ENCODE measurements at places on chromosomes 16 and 17.
A peak's percentile ranks its signal among the peaks of the same experiment; 100 is the strongest.

- no peak for DNase-seq
These were observed 159.5 kb upstream of the RPL38 start for GRCh38 chr17:74043976-74044375.

- DNase-seq: no peak
These were observed 1.9 kb downstream of the RILP start for GRCh38 chr17:1647802-1648171.

GRCh38 chr16:86485746-86486145, 24.6 kb upstream of the FOXF1 start:
- no peak for DNase-seq

DNA sequence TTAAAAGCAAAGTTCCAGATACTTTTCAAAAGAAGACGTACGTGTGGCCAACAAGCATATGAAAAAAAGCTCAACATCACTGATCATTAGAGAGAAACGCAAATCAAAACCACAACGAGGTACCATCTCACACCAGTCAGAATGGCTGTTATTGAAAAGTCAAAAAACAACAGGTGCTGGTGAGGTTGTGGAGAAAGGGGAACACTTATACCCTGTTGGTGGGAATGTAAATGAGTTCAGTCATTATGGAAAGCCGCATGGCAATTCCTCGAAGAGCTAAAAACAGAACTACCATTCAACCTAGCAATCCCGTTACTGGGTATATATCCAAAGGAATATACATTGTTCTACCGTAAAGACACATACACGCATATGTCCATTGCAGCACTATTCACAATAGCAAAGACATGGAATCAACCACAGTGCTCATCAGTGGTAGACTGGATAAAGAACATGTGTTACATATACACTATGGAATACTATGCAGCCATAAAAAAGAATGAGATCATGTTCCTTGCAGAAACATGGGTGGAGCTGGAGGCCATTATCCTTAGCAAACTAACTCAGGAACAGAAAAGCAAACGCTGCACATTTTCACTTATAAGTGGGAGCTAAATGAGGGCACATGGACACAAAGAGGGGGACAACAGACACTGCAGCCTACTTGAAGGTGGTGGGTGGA, 31.1 kb upstream of the DNAH17 start:
- no peak for DNase-seq

DNA sequence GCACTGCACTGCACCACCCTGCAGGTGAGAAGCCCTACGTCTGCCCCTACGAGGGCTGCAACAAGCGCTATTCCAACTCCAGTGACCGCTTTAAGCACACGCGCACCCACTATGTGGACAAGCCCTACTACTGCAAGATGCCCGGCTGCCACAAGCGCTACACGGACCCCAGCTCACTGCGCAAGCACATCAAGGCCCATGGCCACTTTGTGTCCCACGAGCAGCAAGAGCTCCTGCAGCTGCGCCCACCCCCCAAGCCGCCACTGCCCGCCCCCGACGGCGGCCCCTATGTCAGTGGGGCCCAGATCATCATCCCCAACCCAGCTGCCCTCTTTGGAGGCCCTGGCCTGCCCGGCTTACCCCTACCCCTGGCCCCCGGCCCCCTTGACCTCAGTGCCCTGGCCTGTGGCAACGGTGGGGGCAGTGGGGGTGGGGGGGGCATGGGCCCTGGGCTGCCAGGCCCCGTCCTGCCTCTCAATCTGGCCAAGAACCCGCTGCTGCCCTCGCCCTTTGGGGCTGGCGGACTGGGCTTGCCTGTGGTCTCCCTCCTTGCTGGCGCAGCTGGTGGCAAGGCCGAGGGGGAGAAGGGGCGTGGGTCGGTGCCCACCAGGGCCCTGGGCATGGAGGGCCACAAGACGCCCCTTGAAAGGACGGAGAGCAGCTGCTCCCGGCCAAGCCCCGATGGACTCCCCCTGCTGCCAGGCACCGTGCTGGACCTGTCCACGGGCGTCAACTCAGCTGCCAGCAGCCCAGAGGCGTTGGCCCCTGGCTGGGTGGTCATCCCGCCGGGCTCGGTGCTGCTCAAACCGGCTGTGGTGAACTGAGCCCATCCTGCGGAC, 14.2 kb downstream of the PAM16 start:
- no peak for DNase-seq

- DNase-seq: peak; percentile 69
These were observed 30.1 kb upstream of the TNFRSF13B start for GRCh38 chr17:17001874-17002520.

DNA sequence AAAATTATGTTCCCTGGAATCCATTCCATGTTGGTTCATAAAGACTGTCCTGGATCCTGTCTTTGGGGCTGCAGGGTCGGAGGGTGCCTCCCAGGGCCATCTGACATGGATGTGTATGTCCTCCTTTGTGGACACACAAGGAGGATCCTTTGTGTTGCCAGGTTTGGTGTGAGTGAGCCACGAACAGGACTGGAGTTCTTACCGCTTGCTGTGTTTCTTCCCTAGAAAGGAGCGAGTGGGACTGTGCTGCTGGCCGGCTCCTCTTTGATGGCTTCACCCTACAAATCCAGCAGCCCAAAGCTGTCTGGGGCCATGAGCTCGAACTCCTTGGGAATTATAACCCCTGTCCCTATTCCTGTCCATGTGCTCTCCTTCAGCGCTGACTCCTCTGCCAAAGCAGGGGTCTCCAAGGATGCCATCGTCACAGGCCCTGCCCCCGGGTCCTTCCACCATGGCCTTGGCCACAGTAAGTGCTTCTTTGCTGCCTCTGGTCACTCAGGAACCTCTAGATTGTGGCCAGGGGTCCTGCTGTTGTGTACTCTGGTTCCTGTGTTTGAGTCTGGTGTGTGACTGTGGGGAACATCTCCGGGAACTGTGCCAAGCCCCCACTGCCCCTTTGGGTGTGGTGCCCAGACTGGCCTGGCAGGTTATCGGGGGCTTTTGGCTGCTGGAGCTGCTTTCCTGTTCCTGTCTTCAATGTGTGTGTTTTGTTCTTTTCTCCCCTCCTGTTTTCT, 29.5 kb downstream of the UBN1 start:
- no peak for DNase-seq

DNA sequence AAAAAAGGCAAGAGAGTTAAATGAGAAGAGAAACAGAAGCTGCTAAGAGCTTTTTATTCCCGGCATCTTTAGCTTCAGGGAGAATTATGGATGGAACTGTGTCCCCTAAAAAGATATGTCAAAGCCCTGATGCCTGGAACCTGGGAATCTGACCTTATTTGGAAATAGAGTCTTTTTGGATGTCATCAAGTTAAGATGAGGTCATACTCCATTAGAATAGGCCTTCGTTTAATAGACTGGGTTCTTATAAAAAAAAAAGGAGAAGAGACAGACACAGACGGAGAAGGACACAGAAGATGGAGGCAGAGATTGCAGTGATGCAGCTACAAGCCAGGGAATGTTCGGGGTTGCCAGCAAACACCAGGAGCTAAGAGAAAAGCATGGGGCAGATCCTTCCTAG, 24.6 kb downstream of the CACNG4 start:
- no peak for DNase-seq

DNA sequence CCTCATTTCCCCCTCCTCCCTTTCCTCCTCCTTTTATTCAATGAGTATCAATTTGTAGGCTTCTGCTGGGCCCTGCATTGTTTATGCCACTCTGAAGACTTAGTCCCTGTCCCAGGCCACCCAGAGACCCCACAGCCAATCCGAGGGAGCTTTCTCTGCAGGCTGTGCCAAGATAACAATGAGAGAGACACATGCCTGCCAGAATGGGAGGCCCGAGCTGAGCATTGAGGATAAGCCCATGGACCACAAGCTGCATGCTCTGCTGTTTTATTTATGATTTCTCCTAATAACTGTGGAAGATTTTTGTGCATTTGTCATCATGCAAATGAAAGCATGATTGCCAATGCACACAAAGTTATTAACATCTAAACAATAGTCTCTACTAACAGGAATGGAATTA, 3.0 kb downstream of the RCVRN start:
- DNase-seq: no peak

- no peak for DNase-seq
These were observed 44.6 kb downstream of the SOX8 start for GRCh38 chr16:1026057-1026783.

- no peak for DNase-seq
These were observed 7.0 kb upstream of the GAN start for GRCh38 chr16:81307770-81308169.

DNA sequence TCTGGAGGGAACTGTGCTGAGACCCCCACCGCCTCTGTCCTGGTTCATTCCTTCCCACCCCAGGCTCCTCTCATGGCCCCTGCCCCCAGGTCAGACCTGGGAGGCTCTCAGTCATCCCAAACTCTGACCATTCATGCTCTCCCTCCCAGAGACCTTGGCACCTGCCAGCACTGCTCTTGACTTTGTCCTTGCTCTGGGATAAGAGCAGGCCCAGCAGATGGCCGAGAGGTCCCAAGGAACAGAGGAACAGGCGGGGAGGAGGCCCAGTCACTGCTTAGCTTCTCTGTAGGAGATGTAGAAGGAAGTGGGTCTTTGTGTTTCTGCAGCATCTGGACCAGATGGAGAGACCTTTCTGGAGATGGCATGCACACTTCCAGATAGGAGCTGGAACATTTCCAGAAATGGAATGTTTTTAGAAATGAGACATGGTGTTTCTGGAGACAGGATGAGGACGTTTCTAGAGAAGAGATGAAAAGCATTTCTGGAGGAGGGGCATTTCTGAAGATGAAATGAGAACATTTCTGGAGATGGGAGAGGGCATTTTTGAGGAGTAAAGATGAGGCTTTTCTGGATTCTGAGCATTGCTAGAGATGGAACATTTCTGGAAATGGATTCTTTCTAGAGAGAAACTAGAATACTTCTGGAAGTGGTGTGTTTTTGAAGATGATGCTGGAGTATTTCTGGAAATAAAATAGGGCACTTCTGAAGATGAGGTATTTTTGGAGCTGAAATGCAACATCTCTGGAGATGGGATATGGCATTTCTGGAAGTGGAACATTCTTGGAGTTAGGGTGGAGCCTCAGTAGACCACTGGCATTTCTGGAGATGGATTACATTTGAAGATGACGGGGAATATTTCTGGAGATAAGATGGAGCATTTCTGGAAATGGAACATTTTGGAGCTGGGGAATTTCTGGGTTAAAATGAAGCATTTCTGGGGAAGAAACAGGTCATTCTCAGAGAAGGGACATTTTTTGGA, 55.2 kb downstream of the RAI1 start:
- DNase-seq: peak; percentile 50

- DNase-seq: peak; percentile 82
These were observed 18.8 kb upstream of the GAA start for GRCh38 chr17:80082403-80083135.

DNA sequence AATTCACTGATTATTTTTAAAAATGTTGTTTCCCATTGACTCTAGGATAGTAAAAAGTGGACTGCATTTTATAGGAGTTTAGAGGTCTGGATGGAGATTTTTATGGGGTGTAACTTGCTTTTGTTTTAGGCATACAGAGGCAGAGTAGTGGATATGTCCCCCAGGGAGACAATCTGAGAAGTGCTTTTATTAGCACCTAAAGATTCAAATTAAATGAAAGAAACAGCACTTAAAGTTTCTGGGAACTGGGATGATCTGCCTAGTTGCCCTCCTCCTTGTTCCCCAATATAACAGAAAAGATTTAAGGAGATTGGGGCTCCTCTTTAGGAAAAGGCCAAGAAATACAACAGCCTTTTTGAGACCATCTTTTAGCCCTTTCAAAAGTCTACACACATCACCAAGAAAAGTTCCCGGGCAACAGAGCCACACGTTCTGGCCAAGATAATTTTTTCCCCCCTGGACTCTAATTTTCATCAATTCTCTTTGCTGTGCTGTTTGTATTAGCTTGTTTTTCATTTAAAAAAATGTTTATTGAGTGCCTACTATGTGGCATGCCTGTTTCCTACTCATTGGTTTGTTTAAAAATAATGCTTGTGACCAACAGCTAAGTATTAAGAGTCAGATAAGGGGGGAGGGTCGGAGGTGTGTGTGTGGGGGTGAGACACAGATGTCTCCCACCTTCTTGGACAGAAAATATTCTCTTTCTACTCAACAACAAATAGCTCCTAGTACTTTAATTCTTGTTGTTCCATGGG, 2.5 kb upstream of the IGF2BP1 start:
- DNase-seq: no peak

- peak; percentile 34 for DNase-seq
These were observed 64.1 kb upstream of the LGALS9 start for GRCh38 chr17:27566671-27567562.

GRCh38 chr17:37671824-37672547, 28.7 kb upstream of the DDX52 start:
- peak; percentile 95 for DNase-seq

DNA sequence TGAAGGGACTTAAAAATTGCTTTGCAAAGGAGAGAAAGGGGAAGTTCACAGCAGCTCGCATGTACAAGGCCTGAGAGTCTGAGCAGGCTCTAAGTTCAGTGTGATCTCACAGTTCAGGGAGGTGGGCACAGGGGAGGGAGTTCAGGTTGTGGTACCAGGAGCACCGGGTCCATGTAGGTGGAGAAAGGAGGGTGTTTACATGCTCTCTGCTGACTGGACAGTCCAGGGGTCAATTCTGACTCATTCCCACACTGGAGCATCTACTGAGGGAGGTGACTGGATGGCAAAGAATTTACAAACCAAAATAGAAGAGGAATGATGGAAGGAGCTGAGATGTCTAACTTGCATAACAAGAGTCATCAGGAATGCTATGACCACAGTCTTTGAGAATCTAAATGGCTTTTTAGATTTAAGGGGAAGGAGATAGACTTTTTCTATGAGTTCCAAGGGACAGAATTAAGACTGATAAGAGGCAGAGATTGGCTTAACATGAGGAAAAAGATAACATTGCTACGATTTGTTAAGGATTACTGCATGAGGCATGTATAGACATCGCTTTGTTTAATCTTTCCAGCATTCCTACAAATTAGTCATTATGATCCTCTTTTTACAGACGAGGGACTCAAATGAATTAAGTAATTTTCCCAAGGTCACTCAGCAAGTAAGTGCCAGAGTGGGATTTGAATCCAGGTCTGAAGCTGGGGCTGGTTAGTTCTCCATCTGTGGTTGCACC, 29.9 kb downstream of the MIS12 start:
- peak; percentile 84 for DNase-seq

GRCh38 chr16:14070877-14071575, at the start of gene MRTFB:
MRTFB (plus strand) TSS chr16:14071319; CDS start chr16:14140607, 69,288 bp downstream.
- peak; percentile 67 for DNase-seq

GRCh38 chr16:53129281-53130158, 74.7 kb downstream of the CHD9 start:
- DNase-seq: peak; percentile 74

DNA sequence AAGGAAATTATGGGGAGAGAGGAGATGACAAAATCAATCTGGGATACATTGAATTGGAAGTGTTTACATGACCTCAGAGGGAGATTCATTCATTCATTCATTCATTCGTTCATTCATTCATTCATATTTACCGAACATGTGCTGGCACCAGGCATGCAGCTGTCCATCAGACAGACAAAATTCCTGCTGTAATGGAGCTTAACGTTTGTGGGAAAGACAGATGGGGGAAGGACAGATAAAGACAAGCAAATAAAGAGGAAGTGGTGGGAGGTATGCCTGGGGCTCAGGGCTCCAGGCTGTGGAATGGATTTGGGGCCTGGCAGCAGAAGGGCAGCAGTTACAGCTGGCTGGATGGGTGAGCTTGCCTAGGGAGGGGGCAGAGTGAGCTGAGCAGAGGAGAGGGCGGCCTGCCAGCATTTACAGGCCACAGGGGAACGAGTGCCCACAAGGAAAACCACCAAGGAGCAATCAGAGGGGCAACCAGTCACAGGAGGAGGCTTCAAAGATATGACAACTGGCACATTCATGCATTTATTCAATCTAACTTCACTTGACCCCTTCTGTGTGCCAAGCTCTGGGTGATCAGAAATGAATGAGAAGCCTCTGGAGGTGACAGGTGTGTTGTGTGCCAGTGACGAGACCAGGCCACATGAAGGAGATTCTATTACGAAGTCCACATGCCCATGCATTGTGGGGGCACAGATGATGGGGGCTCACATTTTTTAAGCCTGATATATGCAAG, 48.5 kb downstream of the ARHGAP27 start:
- no peak for DNase-seq

All from cardiac fibroblast (primary cell).